ENCODE measurements at places on chromosomes 4 and X.

DNA sequence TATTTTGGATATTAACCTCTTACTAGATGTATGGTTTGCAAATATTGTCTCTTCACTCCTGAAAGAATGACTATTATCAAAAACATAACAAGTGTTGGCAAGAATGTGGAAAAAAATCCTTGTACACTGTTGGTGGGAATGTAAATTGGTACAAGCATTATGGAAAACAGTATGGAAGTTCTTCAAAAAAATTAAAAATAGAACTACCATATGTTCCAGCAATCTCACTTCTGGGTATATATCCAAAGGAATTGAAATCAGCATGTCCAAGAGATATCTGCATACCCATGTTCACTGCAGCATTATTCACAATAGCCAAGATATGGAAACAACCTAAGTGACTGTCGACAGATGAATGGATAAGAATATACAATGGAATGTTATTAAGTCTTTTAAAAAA lies 61.6 kb upstream of the KIT start:
- no peak for DNase-seq

- DNase-seq, result no peak
Measured at GRCh38 chr4:185559915-185560281, 24.6 kb upstream of the PDLIM3 start.

GRCh38 chrX:2416851-2417604 lies 83.7 kb downstream of the DHRSX start:
- DNase-seq, result no peak

- no peak for DNase-seq
Measured at GRCh38 chr4:129622566-129622965, 526.6 kb downstream of the C4orf33 start.

DNA sequence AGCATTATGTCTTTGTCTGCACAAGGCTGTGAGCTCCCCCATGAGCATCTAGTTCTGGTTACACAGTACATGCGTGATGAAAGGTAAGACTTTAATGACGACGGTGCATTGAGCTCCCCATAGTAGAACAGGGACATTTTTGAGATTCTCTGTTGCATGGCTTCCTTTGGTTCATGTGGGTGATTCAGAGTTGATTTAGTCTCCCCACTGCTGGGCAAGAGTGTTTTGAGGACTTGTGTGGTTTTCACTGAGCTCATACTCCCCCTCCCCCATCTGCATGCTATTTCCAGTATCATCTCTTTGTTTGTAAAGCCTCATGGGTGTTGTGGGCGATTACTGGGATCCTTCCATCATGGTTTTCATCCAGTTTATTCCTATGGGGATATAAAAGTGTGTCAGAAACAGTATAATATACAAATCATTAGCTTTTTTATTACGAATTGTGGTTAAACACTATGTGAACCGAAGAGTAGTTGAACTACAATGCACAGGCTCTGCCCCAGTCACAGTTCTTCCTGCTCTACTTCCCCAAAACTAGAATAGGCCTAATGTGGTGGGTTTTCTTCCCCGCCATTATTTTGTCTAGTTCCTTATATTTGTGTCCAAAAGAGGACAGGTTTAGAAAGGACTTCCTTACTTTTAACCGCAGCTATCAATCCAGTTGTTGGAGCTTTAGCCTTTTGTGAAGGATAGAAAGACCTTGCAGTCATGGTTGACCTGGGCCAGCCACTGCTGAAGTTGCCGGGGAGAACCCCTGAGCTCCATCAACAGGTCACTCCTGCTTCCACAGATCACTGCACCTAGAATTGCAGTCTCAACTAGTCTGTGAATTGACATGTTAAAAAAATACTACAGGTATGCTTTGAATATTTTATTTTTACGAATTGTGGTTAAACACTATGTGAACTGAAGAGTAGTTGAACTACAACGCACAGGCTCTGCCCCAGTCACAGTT lies 30.4 kb downstream of the KIT start:
- no peak for DNase-seq

GRCh38 chrX:24396236-24396930 lies 35.9 kb downstream of the SUPT20HL1 start:
- no peak for DNase-seq

All from stimulated activated naive CD8-positive, alpha-beta T cell treated with anti-CD3 and anti-CD28 coated beads, Interleukin-15, Interleukin-2, amounts not matched to agents 100 U/mL and 50 U/mL, for 24 hours (primary cell).